Chondrocyte (in vitro differentiated cells): ENCODE measurements at places on chromosomes 7 and 10. TPM values are rescaled to one million over a fixed set of nuclear protein-coding genes. Genes with fewer than 3 reads are reported as not detected.
A peak's percentile ranks its signal among the peaks of the same experiment; 100 is the strongest.

GRCh38 chr10:72238392-72239175 lies 22.5 kb upstream of the ASCC1 start:
- no peak for DNase-seq

DNA sequence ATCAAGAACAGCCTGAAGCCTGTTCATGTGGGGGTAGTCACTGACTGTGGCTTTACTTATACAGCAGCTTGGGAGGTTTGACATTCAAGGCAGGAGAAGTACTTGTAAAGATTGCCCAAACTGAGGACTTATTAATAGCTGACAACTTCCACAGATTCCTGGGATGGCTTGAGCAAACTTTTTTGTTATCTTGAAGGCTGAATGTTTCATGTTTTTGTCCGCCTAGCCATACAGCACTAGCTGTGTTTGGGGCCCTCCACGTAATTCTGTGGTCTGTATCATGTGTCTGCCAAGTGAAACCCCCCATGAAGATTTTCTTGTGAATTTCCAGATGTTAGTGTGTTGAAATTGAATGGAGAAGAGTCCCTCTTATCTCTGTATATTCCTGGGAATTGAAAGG lies 38.6 kb downstream of the FAS start:
- DNase-seq: no peak

DNA sequence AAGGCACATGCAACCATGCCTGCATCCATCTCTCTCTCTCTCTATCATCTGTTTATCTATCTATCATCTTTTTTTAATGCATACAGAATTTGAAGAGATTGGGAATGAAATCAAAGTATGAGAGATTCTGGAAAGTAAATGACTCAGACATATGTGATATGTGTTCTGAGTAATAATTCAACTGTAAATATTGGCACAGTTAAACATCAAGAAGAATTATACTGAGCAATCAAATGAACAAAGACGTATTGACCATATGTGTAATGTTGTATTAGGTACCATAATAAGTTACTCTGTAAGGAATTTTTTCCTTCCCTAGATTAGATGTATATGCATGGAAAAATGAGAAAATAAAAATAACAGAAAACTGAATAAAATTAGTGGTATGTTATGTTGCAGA lies 108.3 kb downstream of the SUGCT start:
- no peak for DNase-seq

DNA sequence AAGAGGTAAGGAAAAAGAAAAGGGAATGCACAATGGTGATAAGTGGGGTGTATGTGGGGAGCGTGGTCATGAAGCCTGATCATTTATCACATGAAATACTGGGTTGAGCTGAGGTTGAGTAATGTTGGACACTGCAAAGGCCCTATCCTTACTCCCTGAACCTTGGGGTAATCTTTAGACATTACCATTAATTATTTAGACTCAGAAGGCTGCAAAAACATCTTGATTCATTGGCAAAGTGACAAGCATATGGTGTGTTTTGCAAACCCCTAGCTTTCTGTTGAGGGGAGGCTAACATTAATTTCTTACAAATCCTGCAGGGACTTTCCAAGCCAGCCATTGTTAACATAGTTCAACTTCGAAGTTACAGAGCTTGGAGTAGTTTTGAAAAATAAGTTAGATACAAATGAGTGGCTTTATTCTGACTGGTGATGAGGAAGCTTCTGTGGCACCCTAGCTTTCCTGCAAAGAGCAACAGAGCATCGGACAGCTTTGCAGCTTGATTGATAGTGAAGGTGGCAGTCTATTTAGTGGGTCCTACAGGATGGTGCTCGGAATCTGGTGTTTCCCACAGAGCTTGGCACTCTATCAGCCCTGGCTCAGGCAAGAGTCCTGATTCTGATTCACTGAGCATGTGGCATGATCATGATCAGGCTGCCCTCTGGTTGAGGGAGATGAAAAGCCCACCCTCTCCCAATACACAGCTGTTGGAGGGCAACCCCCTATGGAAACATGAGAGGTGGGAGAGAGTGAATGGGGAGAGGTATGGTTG lies 153.7 kb upstream of the NPVF start:
- DNase-seq: no peak

DNA sequence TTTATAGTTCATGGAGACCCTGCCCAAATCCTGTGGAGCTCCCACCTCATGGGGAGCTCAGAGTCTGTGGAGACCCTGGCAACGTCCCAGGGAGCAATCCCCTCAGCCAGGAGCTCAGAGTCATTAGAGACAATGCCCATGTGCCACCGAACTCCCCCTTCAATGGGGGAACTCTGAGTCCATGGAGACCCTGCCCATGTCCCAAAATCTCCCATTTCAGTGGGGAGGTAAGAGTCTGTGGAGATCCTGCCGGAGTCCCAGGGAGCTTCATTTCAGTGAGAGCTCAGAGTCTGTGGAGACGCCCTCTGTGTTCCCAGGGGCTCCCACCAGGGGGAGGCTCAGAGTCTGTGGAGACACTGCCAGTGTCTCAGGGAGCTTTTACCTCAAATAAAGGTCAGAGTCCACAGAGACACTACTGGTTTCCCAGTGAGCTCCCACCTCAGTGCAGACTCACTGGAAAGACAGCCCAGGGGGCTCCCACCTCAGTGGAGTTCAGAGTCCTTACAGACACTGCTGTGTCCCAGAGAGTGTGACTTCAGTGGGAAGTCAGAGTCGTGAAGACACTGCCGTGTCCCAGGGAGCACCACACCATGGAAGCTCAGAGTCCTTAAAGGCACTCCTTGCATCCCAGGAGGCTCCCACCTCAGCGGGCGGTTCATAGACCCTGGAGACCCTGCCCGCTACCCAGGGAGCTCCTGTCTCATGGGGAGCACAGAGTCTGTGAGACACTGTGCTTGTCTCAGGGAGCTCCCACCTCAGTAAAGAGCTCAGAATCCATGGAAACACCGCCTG lies 5.0 kb downstream of the MYO1G start:
- DNase-seq: no peak

DNA sequence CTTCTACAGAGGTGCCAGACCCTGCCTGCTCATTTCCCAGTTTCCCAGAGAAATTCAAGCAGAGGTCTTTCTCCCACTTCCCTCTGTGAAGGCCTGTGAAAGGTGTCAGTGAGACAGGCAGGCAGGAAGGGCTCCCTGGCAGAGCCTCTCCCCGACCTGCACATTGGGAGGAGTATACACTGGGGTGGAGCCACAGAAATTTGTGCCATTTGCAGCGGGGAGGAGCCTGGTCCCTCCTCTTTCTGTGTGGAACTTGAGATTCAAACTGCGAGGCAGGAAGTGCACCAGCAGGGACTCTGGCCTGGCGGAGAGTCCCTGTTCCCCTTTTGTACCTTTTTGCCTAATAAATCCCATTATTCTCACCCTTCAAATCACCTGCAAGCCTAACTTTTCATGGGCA lies 54.6 kb upstream of the OPN4 start:
- no peak for DNase-seq

Gene CD36
- 0.39 to 0.95 TPM (median 0.72 TPM) in 3 replicates for total RNA-seq

Gene GFRA1
- total RNA-seq: 35.7 to 79.7 TPM (median 73.3 TPM) in 3 replicates

Gene TWNK
- total RNA-seq: 4.8 to 6.6 TPM (median 5.4 TPM) in 3 replicates

DNA sequence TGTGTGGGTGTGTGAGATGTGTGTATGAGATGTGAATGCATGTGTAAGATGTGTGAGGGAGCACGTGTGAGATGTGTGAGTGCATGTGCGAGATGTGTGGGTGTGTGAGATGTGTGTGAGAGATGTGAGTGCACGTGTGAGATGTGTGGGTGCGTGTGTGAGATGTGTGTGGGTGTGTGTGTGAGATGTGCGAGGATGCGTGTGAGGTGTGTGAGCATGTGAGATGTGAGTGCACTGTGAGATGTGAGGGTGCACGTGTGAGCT lies 31.0 kb downstream of the PPIF start:
- DNase-seq: peak; percentile 32

Gene PDK4
- 1.9 to 8.6 TPM (median 7.3 TPM) in 3 replicates for total RNA-seq

DNA sequence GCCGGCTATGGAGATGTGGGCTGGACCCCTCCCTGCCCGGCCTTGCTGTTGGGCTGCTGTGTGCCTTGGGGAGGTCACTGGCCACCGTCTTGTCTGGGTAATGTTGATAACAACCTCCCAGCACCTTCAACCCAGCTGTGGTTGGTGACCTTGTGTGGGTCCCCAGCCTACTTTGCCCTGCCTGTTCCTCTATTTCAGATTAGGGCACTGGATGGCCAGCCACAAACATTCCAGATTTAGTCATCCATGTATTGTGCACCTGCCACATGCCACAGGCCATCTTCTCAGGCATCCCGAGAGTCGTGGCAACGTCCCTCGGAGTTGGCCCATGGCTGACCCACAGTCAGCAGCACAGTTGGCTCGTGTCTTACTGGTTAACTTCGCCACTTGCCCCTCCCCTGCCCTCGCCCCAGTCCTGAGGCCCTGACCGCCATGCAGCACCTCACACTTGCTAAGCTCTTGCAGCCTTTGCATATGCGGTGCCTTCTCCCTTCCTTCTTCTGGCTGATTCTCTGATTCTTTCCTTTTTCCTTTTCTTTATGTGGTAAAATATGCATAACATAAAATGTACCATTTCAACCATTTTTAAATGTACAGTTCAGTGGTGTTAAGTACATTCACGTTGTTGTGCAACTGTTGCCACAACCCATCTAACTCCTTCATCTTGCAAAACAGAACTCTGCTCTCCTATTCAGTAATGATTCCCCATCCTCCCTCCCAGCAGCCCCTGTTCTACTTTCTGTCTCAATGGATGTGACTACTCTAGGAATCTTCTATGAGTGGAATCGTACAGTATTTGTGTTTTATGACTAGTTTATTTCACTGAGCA lies 60.6 kb downstream of the PRF1 start:
- no peak for DNase-seq

GRCh38 chr10:34791228-34791627 lies 23.9 kb downstream of the PARD3 start:
- no peak for DNase-seq

GRCh38 chr7:52639126-52639525 lies 396.3 kb upstream of the POM121L12 start:
- no peak for DNase-seq

DNA sequence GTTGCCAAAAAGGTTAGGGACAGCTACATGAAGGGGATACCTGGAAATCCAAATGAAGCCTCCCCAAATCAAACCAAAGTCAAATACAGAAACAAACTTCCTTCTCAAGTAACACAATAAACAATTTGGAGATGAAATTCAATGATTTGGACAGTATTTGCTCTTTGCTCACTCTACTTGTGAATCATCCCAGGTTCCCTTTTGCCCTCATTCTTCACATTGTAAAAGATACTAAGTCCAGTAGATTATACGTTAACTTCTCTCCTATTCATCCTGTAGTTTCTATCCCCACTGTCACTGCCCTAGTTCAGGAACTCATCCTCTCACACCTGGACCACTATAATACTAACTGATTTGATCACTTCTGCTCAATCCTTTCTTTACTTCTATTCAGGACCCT lies 28.3 kb downstream of the FZD1 start:
- no peak for DNase-seq

GRCh38 chr7:142654398-142654797 lies 94.9 kb upstream of the PRSS1 start:
- DNase-seq: no peak

DNA sequence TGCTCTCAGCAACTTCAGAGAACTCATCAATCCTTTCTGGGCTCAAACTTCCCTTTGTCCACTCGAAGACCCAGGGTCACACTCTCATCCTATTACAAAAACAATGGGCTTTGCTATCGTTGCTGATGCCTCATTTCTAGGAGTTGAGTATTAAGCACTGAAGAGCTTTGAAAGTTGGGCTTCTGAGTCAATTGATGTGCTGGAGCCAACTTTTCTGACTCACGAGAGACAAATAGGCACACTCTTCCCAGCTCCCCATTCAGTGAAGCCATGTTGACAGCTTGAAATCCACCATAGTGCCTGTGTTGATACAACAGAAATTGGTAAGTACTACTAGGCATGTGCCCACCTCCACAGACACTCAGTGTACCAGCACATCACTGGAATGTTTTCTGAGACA lies 97.5 kb upstream of the PRSS58 start:
- DNase-seq: no peak

GRCh38 chr10:91980319-91980718 lies 56.7 kb downstream of the BTAF1 start:
- DNase-seq: no peak

Gene NUTM2A
- 1.1 to 1.3 TPM (median 1.2 TPM) in 3 replicates for total RNA-seq
